ENCODE measurements at places on chromosomes 2 and 18. TPM values are rescaled to one million over a fixed set of nuclear protein-coding genes. Genes with fewer than 3 reads are reported as not detected.

GRCh38 chr2:57892920-57893319 is 153.7 kb upstream of the VRK2 start:
- DNase-seq = no peak

GRCh38 chr2:197088694-197089093 is 162.2 kb upstream of the PGAP1 start:
- DNase-seq = no peak

Gene HADHB
- 92.9 TPM for polyA plus RNA-seq

DNA sequence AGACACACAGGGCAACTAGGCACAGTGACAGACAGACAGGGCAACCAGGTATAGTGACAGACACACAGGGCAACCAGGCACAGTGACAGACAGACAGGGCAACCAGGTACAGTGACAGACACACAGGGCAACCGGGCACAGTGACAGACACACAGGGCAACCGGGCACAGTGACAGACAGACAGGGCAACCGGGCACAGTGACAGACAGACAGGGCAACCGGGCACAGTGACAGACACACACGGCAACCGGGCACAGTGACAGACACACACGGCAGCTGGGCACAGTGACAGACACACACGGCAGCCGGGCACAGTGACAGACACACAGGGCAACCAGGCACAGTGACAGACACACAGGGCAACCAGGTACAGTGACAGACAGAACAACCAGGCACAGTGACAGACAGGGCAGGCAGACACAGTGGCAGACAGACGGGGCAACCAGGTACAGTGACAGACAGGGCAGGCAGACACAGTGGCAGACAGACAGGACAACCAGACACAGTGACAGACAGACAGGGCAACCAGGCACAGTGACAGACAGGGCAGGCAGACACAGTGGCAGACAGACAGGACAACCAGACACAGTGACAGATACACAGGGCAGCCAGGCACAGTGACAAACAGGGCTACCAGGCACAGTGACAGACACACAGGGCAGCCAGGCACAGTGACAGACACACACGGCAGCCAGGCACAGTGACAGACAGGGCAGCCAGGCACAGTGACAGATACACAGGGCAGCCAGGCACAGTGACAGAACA is 64.7 kb upstream of the RAB6C start:
- DNase-seq = no peak

DNA sequence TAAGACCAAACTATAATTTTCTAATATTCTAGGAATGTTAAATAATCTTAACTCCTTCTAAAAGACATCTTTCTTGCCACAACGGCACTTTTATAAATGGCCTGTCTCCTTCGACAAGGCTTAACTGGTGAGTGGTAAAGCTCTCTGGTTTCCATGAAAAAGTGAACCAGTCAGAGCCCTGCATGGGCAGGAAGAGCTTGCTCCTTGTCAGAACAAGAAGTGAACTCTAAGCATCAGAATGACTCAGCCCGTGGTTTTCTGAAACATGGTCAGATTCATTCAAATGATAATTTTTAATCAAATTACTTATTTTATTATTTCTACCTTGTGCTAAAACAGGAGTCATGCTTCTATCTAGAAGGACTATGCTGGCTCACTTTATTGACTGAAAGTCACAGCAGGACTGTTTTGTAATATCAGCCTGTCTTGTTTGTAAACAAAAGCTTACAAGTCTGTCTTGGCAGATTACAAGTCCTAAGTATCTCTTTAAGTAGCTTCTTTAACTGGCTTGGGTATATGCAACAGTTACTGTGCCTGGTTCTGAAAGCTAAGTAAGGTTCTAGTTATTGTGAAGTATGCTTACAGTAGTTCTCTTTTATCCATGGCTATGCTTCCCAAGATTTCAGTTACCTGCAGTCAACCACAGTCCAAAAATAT is 245.4 kb downstream of the NAPG start:
- no peak for DNase-seq

Gene TMBIM1
- 243 TPM for polyA plus RNA-seq

DNA sequence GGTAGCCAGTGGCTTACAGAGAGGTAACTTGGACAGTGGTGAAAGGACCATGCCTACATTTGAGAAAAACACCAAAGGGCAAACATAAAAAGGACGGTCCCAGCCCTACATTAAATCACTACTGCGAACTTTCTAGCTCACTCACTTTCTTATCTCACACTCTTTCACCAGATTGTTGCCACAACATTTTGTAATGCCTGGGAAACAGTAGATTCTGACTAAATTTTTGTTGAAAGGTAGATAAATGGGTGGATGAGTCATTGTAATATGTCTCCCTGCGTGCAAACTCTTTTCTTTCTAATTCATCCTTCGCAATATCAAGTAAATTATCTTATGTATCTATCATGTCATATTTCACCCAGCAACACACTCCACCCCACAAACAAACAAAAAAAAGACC is 192.2 kb downstream of the IRS1 start:
- DNase-seq = no peak

Measured in endothelial cell of umbilical vein (primary cell).